GM12891 (cell line): ENCODE measurements at places on chromosomes 2 and 18.

DNA sequence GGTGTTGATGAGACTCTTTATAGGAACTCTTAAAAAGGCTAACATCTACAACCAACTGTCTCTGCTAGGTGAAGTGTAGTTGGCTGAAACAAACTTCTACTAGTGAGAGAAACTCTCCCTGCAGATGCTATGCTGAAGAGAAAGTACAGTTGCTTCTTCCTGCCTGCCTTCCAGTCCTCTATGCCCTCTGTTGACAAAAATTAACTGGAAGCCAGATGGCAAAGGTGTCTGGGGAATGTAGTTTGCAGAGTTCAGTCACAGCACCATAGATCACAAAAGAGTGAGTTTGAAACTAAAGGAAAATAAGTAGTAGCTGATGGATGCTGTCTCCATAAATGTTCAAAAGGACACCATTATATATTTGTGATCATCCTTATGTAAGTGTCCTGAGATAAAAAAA lies 958.8 kb upstream of the NRXN1 start:
- no peak for DNase-seq

DNA sequence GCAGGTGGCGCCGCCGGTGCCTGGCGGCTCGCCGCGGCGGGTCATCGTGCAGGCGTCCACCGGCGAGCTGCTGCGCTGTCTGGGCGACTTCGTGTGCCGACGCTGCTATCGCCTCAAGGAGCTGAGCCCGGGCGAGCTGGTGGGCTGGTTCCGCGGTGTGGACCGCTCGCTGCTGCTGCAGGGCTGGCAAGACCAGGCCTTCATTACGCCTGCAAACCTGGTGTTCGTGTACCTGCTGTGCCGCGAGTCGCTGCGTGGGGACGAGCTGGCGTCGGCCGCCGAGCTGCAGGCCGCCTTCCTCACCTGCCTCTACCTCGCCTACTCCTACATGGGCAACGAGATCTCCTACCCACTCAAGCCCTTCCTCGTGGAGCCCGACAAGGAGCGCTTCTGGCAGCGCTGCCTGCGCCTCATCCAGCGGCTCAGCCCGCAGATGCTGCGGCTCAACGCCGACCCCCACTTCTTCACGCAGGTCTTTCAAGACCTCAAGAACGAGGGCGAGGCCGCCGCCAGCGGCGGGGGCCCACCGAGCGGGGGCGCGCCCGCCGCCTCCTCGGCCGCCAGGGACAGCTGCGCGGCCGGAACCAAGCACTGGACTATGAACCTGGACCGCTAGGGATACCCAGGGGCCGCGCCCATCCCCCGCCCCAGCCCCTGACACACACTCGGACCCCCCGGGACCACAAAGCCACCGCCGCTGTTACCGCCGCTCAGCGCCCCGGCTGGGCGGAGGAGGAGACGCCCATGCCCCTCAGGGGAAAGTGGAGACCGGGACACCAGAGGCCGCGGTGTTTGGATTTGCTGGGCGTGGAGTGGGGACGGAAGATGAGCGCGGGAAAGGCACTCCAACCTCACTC lies 1.1 kb downstream of the CDK5R2 start:
- DNase-seq = no peak

DNA sequence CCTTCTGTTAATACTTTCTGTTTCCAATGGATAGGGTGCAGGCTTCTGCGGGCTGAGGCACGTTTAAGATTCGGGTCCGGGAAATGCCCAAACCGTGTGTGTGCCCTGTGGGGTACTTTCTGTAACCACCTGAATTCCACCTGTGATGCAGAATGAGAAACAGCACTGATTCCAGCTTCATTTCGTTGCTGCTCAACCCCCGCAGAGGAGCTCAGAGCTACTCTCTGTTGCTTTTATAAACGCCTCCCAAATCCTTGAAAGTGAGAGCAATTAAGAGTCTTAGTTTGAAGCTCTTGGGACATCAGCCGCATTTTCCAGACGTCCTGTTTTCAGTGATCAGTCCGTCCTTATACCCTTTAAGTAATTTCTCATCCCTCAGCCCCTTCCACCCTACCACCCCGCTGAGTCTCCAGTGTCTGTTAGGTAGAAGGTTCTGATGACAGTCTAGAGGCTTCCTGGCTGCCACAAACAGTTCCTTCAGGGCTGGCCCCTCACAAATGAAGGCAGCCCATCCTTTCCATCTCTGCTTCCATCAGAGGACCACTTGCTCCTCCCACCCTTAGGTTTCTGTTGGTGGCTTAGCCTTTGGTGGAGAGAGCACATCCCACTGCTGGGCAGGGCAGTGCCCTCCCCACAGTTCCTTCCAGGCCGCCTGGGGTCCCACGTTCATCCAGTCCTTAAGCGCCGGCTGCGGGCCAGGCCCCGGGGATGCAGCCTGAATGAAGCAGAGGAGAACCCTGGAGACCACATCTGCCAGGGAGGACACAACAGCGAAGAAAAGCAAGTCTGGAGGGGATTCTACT lies 230.1 kb downstream of the SEPTIN10 start:
- no peak for DNase-seq

GRCh38 chr2:118254116-118254515 lies 165.8 kb downstream of the INSIG2 start:
- no peak for DNase-seq

- DNase-seq = no peak
These were observed 87.3 kb upstream of the OTOS start for GRCh38 chr2:240227538-240228428.

GRCh38 chr2:11807156-11808015 lies 61.0 kb downstream of the LPIN1 start:
- no peak for DNase-seq

DNA sequence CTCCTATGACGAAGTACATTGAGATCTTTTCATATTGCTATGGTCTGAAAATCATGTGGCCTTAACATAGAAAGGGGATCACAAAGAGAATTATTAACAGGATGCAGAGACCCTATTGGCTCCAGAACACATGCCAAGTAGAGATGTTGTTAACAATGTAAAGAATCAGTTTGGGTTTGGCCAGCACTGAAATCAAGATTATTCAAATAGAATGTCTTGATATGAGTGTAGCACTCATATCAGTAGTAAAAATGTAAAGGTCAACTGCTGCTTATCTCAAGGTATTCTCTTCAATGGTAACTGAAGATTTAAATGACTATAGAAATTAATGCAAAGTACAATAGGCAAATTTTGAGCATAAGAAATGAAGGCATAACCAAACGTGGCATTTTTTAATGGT lies 262.8 kb downstream of the PTH2R start:
- no peak for DNase-seq

DNA sequence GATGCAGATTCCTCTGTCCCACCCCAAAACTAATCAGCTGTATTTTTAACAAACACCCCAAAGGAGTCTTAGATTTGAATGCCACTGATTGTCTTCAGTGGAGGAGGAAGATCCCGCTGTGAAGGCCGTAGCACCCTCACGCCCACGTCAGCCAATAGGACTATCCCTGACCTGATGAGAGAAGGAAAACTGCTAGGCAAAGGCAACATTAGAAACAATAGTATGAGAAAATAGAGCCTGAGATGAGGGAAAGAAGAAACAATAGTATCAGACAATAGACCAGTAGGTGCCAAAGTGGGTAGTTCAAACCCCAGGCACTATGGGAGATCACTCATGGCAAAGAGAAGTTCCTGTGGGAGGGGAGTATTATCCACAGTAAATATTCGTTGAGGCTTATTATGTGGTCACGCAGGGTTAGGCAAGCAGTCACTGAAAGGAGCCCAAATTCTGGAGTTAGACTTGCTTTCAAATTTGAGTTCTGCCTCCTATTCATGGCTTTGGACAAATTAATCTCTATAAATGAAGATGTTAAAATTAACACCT lies 2.8 kb downstream of the PCBP1 start:
- no peak for DNase-seq
